ENCODE measurements at places on chromosomes 7 and 10.

DNA sequence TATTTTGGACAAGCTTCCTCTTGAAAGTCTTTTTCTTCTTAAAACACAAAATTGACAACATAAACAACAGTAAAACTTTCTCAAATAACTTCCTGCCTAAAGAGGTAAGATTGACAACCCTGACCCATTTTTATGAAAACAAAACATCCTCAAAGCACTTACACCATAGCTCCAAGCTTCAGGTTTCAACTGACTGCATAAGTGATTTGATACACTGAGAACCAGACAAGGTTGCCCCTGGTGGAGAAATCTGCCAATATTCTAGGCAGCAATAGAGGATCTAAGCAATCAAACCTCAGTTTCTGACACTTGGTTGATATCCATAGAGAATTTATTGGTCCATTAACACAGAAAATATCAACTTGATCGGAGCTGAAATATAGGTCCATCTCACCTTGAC lies 147.8 kb downstream of the ELAPOR2 start:
- H3K4me1 ChIP-seq: no peaks in the 10 kb centered on the region
- DNase-seq: peak; percentile 11
- H3K27me3 ChIP-seq: peaks cover 6% of the 10 kb centered on the region
- no peak overlapping the region for H3K4me3 ChIP-seq
- H3K36me3 ChIP-seq: no peaks in the 10 kb centered on the region

DNA sequence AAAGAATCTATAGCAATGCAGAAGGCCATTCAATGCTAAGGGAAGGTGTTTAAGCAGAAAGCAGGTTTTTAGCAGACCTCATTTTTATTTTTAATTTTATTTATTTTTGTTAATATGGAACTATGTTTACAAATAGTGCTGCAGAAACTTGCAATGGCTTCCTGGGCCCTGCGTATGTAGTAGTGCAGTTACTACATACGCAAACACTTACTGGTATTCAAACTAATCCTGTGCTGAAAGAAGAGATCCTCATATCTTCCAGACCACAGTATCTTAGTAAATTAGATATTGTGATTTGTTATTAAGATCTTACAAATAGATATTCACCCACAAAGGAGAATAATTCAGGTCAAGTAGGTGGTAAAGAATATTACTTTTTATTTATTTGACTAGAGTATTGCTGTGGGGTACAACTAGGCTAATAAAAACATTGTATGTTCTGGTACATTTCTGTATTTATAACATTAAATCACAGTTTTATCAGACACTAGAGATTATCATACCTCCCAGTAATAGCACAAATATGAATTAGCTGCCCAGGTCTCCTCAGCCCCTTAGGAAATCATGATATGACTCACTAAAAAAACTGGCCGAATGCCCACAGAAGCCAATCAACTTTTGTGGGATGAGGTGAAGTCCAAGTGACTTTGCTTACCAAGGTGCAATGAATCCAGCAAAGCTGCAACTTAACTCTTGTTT lies 57.6 kb downstream of the RNLS start:
- no peak overlapping the region for H3K4me3 ChIP-seq
- DNase-seq: no peak
- H3K4me1 ChIP-seq: no peaks in the 10 kb centered on the region
- H3K27me3 ChIP-seq: no peaks in the 10 kb centered on the region
- H3K36me3 ChIP-seq: no peaks in the 10 kb centered on the region

DNA sequence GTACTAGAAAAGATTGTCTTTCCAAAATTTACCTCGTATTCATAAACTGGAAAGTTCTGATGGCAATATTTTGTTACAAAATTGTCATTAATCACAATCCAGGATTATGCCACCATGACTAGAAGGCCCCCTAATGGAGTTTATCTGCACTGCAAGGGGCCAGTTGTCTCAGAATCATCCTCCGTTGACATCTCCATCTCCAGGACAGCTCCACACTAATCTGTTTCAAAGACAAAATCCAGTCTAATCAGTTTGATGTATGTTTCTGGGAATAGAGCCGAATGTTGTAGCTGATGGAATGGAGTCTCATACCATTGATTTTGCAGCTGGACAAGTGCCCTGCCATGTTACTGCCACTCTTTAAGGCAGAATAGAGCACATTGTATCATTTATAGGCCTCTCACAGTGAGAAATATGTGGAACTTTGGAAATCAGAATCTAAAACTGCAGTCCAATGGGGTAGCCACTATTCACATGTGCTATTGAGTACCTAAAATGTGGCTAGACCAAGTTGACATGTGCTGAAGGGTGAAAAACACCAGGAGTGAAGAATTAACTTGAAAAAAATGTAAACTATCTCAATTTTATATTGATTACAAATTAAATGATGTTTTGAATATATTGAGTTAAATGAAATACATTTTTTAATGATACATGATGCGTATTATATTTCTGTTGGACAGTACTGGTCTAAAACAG lies 38.3 kb upstream of the TOMM7 start:
- no peak overlapping the region for H3K4me3 ChIP-seq
- H3K4me1 ChIP-seq: peaks cover 3% of the 10 kb centered on the region
- no peaks in the 10 kb centered on the region for H3K27me3 ChIP-seq
- DNase-seq: peak; percentile 16
- H3K27ac ChIP-seq: no peak overlapping the region

GRCh38 chr10:59830601-59831259 lies 75.6 kb downstream of the CCDC6 start:
- no peak overlapping the region for H3K4me3 ChIP-seq
- DNase-seq: peak; percentile 8
- H3K36me3 ChIP-seq: peaks cover 21% of the 10 kb centered on the region
- H3K27ac ChIP-seq: no peak overlapping the region
- H3K27me3 ChIP-seq: no peaks in the 10 kb centered on the region

GRCh38 chr7:46174196-46174580 lies 253.1 kb upstream of the IGFBP3 start:
- no peak overlapping the region for H3K27ac ChIP-seq
- H3K4me3 ChIP-seq: no peak overlapping the region
- no peak for DNase-seq
- H3K4me1 ChIP-seq: no peaks in the 10 kb centered on the region

GRCh38 chr7:49341849-49342248 lies 417.5 kb downstream of the CDC14C start:
- H3K27ac ChIP-seq: no peak overlapping the region
- DNase-seq: no peak
- no peaks in the 10 kb centered on the region for H3K27me3 ChIP-seq

- peaks cover 1% of the 10 kb centered on the region for H3K27me3 ChIP-seq
- no peak for DNase-seq
- peaks cover 5% of the 10 kb centered on the region for H3K4me1 ChIP-seq
- H3K4me3 ChIP-seq: no peak overlapping the region
- H3K27ac ChIP-seq: no peak overlapping the region
Observed at GRCh38 chr10:124911124-124912067, 30.5 kb upstream of the ZRANB1 start.

DNA sequence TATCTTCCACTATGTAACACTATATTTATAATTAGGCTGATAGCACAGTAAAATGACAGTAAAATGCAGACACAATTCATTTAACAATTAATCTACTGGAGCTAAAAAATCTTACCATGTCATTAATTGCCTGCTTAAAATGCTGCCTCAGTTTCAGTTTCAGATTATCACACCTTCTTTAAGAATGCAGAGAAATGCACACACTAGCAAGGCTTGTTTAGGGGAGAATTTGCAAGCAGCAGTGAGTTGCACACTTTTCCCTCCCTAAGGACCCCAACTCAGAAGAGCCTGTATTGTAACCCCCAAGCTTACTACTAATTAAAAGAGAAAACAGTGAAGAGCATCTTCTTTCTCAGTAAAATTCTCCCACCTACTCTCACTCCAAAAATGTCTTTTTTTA lies 79.7 kb upstream of the KCNIP2 start:
- H3K4me3 ChIP-seq: no peak overlapping the region
- peaks cover 7% of the 10 kb centered on the region for H3K36me3 ChIP-seq
- DNase-seq: peak; percentile 48
- H3K4me1 ChIP-seq: no peaks in the 10 kb centered on the region
- no peak overlapping the region for H3K27ac ChIP-seq
- H3K27me3 ChIP-seq: no peaks in the 10 kb centered on the region

- H3K36me3 ChIP-seq: peaks cover 21% of the 10 kb centered on the region
- no peaks in the 10 kb centered on the region for H3K27me3 ChIP-seq
- DNase-seq: no peak
Observed at GRCh38 chr10:100980311-100980710, 7.0 kb downstream of the MRPL43 start.

GRCh38 chr10:100730725-100731406 lies 14.5 kb upstream of the PAX2 start:
- H3K36me3 ChIP-seq: no peaks in the 10 kb centered on the region
- H3K4me3 ChIP-seq: no peak overlapping the region
- DNase-seq: no peak
- H3K4me1 ChIP-seq: peaks cover 20% of the 10 kb centered on the region
- peaks cover 45% of the 10 kb centered on the region for H3K27me3 ChIP-seq
- no peak overlapping the region for H3K27ac ChIP-seq

DNA sequence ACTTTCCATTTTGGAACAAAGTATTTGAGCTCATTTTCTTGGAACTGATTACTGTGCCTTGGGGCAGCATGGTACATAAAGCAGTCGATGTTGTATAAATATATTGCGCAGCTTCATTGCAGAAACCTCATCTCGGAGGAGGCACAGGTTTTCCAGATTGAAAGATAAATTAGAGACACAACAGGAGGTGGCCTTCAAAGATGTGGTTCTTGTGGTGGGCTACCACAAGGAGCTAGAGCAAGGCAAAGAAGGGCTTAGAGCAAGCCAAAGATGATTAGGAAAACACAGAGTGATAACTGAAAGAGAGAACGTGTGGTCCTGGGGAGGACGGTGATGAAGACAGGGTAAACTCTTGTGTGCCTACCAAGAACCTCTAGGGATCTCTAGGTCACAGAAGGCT lies 169.1 kb upstream of the TNS3 start:
- H3K36me3 ChIP-seq: no peaks in the 10 kb centered on the region
- H3K27me3 ChIP-seq: no peaks in the 10 kb centered on the region
- no peak for DNase-seq
- H3K27ac ChIP-seq: no peak overlapping the region

GRCh38 chr10:124626759-124627380 lies 117.3 kb downstream of the FAM53B start:
- H3K36me3 ChIP-seq: peaks cover 15% of the 10 kb centered on the region
- peak; percentile 47 for DNase-seq
- H3K4me1 ChIP-seq: peaks cover 29% of the 10 kb centered on the region
- H3K27me3 ChIP-seq: no peaks in the 10 kb centered on the region
